ENCODE measurements at places on chromosomes 11 and 22.

GRCh38 chr11:17598700-17599459, 51.8 kb downstream of the OTOG start:
- peak; percentile 71 for DNase-seq

DNA sequence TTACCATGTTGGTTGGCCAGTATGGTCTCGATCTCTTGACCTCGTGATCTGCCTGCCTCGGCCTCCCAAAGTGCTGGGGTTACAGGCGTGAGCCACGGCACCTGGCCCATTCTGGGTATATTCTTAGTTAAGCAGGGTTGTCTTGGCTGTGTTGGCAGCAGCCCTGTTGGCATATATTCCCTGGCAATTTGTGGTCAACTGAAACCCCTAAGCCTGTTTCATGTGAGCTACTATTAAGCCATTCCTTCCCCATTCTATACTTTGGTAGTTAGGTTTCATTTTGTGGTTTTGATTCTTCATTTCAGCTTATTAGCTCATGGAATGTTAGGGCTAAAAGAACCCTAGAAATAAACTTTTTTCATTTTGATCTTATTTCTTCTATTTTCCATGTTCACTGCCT, 22.2 kb upstream of the IL18BP start:
- no peak for DNase-seq

DNA sequence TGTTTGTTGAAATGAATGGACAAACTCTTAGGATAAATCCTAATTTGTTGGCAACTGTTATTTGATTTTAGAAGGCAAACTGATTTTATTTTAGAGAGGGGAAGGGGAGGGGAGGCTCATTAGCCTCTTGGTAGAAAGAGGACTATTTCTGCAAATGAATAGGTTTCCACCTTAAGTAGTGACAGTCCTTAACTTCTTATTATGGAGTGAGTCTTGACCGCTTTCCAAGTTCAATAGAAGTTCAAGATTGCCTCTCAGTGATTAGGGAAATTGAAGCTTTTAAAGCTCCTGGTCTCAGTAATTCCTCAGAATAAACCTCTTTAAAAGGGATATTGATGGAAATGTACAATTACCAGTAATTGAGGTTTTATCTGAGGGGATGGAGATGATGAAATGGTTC, 55.7 kb downstream of the PANX1 start:
- no peak for DNase-seq

DNA sequence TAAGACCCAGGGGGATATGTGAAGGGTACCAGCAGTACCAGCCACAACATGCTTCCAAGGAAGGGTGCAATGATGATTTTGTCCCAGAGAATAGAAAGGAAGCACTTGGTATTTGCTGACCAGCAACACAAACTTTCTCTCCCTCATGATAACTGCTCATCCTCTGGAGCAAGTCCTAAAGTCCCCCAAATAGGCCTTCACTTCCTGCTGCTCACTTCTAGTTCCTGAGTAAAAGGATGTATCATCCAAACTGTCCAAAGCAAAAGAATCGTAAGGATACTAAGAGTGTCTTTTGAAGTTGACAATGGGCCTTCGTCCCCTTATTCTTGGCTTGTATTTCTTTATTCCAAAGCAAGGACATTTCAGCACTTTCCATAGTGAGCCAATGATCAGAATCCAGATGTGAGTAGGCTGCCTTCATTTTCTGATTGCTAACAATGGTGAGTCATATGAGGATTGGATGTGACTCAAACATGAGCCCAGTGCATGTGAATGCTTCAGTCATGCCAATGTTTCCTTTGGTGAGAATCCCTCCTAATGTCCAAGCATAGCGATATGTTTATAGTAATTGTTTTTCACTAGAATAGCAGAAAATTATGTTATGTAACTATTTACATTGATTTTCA, 243.4 kb upstream of the POU2AF2 start:
- no peak for DNase-seq

DNA sequence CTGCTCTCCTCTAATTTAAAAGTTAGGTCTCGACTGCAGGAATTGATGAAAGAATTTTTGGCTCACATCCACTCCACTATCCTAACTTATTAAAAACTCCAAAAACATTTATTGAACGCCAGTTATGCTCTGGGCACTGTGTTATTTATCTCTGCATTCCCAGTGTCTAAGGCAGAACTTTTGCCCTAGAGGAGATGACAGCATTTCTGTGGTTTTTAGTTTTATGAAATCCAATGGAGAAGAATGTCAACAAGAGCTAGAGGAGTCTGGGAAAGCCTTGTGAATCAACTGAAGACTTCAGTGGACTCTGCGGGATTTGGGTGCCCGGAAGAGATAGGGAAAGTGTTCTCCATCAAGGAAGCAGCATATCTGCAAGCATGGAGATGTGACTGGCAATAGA, 217.0 kb upstream of the PGR start:
- DNase-seq = no peak

DNA sequence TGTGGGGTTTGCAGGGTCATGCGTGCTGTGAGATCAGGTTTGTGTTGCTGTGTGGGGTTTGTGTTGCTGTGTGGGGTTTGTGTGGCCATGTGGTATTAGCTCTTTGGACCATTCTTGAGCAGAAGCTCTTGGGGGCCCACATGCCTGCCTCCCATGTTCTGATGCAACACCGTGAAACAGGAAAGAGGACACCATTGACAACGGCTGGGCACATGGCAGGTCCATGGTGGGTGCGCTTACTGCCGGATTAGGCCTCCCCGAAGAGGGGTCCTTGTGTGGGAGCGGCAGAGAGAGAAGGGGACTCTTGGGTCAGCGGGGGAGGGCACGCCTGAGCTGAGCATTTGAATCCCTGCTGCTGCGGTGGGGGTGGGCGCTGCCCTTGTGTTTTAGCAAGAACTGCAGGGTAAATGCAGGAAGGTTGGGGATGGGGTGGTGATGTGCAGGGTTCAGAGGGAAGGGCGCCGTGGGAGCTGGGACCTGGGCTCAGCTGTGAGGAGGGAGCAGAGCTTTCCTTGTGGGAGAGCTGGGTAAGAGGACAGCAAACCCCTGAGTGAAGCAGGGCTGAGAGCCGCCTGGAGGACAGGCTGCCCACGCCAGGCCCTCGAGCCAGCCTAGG, 361.5 kb downstream of the TBC1D22A start:
- no peak for DNase-seq

DNA sequence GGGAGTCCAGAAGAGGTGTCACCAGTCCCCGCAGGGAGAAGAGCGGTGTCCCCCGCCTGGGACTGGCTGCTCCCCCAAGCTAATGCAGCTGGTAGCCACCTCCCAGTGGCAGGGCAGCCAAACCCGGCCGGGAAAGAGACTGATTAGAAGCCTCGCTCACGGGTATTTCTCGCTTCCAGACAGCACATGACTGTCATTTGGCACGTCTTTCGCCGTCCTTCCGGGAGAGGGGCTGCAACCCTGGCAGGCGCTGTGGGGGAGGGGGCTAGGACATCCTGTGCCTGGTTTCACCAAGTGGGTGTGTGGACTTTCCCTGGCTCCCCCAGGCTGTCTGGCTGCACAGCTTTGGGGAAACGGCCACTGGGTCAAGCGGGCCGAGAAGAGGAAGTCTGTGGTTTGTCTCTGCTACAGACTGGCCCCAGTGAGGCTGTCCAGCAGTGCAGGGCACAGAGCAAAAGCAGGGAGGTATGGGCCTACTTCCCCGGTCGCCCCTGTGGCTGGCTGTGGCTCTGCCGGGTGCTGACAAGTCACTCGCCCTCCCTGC, 3.8 kb downstream of the CD81 start:
- no peak for DNase-seq

DNA sequence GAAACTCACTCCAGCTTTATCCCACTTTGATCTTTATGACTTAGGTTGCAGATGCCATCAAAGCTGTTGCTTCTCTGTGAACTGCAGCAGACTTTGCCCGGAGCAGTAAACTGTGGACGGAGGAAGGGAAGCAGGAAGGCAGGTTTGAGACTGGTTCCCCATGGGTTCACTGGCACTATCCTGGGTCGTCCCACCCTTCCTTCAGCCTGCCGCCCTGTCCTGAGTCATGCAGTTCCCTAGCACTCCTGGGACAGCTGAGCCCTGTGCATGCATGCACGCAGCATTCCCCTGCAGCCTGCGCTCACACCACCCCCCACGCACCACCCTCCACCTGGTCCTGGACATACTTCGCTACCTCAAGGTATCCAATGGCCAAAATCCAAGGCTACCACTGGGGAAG, 23.5 kb upstream of the P2RY2 start:
- no peak for DNase-seq

DNA sequence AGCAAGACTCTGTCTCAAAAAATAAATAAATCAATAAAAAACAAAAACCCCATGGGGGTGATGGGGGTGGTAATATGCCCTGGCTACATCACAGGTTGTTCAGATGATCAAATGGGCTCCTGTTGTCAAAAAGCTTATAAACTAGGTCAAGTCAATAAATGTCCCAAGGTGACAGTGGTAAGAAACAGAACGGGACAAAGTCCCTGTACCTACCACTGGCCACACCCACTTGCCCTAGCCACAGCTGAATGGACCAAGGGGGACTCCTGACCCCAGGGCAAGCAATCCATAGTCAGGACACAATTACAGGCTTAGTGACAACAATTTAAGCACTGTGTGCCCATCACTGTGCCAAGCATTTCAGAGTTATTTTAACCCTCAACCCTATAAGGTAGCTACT, 6.0 kb downstream of the NAGA start:
- DNase-seq = no peak

DNA sequence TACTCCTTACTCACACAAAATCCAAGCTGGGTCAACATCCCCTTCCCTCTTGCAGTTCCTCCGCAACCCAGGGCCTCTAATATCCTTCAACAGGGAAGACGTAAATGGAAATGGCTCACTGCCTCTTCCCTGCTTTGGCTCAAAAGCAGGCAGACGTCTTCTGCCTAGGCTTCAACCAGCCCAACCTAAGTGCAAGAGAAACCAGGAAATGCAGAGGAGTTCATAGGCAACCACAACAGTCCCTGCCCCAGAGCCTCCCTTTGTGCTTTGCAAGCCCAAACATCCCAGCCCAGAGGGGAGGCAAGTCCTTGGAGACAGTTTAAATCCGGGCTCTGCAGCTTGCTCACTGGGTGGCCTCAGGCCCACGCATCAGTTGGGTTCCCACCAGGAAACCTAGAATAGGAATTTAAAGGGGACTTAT, 33.3 kb downstream of the CD6 start:
- DNase-seq = no peak

DNA sequence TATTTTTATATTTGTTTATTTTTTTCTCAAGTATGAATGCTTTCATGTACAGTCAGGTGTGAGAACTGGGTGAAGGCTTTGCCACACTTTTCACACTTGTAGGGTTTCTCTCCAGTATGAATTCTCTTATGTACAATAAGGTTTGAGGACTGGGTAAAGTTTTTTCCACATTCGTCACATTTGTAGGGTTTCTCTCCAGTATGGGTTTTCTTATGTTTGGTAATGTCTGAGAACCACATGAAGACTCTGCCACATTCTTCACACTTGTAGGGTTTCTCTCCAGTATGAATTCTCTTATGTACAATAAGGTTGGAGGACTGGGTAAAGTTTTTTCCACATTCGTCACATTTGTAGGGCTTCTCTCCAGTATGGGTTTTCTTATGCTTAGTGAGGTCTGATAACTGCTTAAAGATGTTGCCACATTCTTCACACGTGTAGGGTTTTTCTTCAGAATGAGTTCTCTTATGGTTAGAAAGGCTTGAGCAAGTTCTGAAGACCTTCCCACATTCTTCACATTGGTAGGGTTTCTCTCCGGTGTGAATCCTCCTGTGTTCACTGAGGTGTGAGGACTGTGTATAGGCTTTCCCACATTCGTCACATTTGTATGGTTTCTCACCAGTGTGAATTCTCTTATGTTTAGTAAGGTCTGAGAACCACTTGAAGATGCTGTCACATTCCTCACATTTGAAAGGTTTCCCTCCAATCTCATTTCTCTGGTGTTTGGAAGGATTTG, 19.7 kb downstream of the ZNF195 start:
- DNase-seq = no peak

DNA sequence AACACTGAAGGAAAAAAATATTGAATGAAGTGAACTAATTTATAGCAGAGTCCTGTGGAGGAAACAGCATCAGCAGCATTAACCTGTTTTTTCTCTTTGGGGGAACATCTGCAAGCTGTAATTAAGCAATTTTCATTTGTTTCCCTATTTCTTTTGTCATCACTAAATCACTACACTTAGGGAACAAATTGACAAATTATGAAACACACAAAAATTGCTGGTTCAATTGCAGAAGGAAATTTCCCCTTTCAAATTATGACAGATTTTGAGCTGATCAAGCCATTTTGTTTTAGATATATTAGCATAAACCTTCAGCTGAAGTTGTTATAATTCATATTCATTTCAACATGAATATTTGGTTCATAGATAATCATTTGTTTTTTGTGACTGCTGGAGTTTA, 22.2 kb upstream of the RAG2 start:
- DNase-seq = no peak

DNA sequence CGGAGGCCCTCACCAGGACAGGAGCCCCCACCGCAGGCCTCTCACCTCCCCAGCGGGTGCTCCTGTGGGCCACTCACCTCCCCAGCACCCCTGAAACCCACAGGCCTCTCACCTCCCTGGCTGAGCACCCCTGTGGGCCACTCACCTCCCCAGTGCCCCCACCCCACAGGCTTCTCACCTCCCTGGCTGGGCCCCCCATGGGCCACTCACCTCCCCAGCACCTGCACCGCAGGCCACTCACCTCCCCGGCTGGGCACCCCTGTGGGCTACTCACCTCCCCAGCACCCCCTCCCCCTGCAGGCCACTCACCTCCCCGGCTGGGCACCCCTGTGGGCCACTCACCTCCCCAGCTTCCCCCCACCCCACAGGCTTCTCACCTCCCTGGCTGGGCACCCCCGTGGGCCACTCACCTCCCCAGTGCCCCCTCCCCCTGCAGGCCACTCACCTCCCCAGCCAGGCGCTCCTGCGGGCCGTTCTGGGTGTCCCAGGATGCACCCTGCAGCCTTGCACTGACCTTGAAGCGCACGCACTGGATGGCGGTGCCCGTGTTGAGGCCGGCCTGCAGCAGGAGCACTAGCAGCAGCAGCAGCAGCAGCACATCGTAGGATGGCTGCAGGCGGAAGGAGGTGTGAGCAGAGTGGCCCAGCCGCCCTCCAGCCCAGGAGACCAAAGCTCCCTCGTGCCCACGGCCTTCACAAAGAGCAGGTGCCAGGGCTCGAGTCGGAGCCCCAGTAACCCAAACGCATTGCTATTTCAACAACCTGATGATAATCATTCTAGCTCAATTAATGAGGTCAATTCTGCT, 5.7 kb upstream of the TTLL8 start:
- no peak for DNase-seq

DNA sequence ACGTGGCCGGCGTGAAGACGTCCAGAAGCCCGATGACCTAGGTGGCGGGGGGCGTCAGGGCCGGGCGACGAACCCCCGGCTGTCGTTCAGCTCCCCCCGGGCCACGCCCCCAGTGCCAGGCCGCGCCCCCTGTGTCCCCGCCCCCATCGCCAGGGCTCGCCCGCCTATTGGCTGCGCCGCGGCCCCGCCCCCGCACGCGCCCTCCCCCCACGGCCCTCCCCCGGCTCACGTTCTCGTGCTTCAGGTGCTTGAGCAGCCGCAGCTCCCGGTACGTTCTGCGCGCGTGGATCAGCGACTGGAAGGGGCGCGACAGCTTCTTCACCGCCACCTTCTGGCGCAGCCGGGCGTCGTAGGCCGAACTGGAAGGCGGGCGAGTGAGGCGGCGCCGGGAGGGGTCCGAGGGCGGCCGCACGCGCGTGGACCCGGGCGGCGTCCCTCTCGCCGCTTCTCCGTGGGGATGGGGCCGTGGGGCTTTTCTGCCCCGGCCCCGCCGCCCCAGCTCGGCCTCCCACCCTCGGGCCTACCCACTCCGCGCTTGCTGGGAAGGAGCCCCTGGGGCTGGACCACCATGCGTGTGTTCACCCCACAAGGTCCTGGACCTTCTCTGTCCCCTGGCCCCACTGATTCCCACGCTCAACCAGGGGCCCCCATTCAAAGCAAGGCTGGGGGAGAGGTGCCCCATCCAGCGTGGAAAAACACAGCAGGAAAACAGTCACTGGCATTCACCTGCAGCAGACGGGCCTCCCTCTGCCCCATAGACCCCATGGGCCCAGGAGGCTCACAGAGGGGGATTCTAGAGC, 2.4 kb downstream of the MAPK11 start:
- DNase-seq = no peak
